ENCODE measurements at places on chromosomes 1 and 21.

- no peak for DNase-seq
These were observed 44.7 kb upstream of the GOLT1A start for GRCh38 chr1:204258213-204259115.

DNA sequence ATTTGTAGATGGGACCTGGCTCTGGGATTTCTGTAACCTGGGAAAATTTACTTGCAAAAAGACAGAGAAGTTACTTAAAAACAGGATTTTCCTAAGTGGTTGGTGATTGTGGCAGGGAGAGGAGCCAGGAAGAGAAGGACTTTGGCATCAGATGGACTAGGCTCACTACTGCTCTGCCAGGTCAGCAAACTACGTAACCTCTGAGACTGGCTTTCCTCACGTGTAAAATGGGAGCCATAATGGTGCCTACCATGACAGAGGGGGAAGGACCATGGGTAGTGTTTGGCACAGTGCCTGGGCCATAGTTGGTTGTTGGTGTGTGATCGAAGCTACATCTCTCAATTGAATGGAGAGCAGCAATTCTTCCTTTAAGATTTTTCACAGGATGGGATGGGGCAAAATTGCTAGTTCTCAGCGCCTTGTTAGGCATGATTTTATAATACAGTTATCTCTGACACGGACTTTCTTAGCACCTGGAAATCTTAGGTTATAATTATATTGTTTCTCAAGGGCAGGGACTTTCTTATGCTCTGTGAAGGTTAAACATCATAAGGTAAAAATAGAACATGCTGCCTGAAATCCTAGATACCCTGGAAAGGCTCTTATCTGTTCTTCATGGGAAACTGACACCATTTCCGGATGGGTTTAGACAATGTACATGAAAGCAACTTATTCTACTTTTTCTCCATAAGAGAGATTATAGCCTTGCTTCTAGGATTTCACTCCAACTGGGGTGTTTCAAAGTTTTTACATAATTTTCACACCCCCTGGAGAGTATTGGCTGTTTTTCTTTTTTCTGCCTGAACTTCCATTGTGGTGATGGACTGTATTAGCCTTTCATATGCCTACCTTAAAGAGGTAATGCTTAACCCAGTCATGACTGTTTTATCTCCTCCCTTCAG is 10.9 kb downstream of the ROR1 start:
- DNase-seq = no peak

- DNase-seq = no peak
These were observed 144.0 kb downstream of the MAGI3 start for GRCh38 chr1:113534130-113534817.

- DNase-seq = no peak
These were observed 717.9 kb upstream of the CXADR start for GRCh38 chr21:16794950-16795349.

GRCh38 chr21:42651515-42652401 is 1.7 kb upstream of the PDE9A start:
- no peak for DNase-seq

DNA sequence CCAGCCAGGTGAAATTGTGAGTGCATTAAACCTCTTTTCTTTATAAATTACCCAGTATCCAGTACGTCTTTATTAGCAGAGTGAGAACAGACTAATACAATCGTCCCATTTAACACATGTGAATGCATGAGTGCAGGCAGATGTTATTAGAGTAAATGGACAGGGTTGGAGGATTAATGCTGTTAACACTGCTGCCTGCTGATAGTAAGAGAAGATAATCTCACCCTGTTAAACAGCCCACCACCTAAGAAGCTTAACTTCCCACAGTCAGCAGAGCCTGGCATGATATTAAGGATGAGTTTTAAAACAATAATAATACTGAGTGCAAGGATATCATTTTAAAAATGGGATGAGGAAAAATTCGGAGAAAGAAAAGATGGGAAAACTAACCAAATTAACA is 181.4 kb upstream of the LHX8 start:
- no peak for DNase-seq

DNA sequence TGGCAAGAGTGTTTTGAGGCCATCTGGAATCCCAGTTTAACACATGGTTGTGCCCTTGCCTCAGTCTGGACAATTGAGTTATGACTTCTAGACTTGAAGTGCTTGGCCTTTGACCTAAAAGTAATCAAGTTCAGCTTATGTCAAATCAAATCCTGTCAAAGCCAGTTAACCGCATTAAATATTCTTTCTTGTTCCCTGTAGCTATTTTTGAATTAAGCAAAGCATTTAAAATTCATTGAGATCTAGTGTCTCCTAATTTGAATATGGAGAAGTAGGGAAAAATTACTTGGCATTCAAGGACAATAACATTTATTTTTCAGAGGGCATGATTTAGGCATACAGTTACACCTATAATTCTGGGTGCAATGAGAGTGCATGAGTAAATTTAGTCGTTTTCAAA is 32.1 kb downstream of the MDM4 start:
- no peak for DNase-seq

- DNase-seq = no peak
These were observed 64.3 kb downstream of the TAS1R2 start for GRCh38 chr1:18795002-18795689.

GRCh38 chr1:18166929-18167328 is 59.3 kb downstream of the IGSF21 start:
- DNase-seq = no peak

DNA sequence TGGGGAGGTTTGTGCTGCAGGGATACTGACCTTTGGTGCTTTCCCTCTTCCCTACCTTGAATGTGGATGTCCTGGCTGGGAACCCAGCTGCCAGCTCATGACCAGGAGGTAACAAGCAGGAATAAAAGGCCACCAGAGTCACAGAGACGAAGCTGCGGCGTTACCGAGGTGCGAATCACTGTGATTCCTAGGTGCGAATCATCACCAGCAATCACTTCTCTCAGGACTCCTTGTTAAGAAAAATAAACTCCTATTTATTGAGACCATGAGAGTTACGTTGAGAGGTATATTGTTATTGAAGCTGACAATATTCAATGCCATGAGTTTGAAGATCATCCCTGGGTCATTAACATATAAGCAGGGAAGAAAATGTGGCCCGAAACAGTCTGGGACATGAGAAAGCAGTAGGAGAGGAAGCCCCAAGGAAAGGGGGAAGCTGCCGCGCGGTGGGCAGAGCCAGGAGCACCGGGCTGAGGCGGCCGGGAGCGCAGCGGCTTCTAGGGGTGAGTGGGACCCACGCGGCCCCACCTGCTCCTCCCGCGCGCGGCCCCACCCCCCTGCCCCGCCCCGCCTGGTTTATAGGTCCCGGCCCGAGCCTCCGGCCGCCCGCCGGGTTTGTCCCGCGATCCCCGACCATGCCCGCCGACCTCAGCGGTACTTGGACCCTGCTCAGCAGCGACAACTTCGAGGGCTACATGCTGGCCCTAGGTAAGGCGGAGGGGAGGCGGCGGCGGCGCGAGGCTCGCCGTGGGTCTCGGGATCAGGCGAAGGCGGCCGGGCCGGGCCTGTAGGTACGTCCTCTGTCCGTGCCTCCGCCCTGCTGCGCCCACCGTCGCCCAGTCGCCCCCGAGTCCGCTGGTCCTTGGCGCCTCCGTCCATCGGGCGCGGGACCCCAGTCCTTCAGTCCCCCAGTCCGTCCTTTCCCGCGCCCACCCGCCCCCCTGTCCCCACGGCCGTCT is at the start of gene RBP7:
Gene RBP7, plus strand, starts transcription at position 605 of the 959 bp plus-strand sequence. Its CDS starts 31 bp downstream, at position 636.
- no peak for DNase-seq

- DNase-seq = no peak
These were observed 77.0 kb downstream of the ALPL start for GRCh38 chr1:21586222-21586621.
